Naive B cell (primary cell): ENCODE measurements at places on chromosomes 1 and 21.
A peak's percentile ranks its signal among the peaks of the same experiment; 100 is the strongest.

DNA sequence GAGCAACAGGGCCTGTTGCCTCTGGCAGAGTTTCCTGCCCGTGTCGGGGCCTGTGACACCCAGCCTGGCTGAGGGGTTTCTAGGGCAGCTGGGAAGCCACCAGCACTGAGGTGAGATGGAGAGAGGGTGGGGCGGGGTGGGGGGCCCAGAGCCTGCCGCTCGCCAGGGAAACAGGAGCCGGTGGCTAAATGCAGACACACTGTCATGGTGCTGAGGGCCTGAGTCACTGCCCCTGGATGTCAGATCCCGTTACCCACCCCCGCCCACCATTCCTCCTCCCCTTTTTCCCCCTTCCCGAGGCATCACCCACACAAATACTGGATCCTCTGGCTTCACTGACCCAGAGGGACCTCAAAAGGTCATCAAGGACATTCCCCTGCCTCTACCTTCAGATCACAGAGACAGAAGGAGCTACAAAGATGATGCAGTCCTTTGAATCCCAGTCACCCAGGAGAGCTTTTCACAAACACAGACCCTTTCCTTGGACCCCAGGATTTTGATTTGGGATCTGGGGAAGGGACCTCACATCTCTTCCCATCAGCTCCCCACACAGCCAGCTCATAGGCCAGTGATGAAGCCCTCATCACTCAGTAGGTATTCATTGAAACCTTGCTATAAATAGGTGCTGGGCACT lies 1.9 kb upstream of the HSPB7 start:
- no peak for DNase-seq

DNA sequence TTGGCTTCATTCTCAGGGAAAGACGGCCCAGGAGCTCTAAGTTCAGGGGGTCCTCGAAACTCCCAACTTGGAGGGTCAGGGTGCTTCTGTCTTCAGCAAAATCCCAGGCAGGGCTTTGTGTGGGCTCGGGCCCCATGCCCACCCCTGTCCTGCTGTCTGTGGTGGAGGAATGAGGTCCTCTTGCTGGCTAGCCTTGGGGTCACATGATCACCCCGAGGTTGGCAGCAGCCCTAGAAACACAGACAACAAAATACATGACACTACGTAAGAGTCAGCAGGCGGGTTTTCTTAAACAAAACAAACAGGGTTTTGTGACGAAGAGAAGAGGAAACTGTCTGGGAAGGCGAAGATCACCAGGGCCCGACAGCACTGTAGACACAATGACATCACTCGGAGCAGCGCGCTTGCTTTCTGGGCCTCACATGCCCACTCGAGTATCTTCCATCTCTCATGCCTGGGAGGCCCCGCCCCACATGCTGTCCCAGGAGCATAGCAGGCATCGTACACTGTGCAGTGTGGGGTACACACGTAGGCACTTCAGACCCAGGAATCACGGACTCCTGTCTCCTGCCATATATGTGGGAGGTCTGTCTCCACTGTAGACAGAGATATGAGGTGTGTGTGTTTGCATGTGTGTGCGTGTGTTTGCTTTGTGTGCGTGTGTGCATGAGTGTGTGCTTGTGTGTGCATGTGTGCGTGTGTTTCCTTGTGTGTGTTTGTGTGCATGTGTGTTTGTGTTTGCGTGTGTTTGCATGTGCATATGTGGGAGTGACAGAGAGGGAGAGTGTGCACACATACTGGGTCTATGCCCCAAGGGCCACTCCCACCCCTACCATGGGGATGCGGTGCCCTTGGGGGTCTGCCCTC lies 94.7 kb downstream of the SIK1 start:
- no peak for DNase-seq

DNA sequence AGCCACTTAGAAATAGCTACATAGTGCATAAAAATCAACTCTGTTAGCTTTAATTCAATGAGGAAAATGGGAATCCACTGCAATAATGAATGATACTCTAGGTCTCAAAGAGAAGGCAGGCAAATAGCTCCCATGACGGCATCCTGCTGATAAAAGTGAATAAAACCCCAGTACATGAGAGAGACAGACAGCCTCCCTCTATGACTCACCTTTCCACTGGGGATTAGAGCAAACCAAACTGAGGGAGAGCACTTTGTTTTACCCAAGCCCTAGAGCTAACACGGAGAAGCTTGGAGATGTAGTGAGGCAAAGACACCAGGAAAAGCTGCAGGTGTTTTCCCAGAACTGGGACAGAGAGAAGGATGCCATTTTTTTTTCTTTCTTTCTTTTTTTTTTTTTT lies 621.9 kb downstream of the LRRIQ3 start:
- DNase-seq = no peak

- no peak for DNase-seq
Measured at GRCh38 chr1:9373619-9374018, 80.9 kb downstream of the SPSB1 start.

- DNase-seq = no peak
Measured at GRCh38 chr1:99749504-99750347, 16.7 kb downstream of the FRRS1 start.

- DNase-seq = no peak
Measured at GRCh38 chr1:179935909-179936496, 18.6 kb upstream of the CEP350 start.

DNA sequence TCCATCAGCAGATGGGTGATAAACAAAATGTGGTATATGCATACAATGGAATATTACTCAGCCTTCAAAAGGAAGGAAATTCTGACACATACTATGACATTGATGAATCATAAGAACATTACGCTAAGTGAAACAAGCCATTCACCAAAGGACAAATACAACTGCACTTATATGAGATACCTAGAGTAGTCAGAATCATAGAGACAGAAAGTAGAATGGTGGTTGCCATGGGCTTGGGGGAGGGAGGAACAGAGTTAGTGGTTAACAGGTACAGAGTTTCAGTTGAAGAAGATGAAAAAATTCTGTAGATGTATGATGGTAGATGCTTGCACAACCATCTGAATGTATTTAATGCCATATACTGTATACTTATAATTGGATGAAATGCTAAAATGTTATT lies 39.1 kb upstream of the KCNK2 start:
- DNase-seq = no peak

GRCh38 chr1:10424034-10424433 lies 6.2 kb upstream of the CENPS start:
- DNase-seq = no peak

- DNase-seq = no peak
Measured at GRCh38 chr21:37446552-37446951, 80.0 kb downstream of the DYRK1A start.

DNA sequence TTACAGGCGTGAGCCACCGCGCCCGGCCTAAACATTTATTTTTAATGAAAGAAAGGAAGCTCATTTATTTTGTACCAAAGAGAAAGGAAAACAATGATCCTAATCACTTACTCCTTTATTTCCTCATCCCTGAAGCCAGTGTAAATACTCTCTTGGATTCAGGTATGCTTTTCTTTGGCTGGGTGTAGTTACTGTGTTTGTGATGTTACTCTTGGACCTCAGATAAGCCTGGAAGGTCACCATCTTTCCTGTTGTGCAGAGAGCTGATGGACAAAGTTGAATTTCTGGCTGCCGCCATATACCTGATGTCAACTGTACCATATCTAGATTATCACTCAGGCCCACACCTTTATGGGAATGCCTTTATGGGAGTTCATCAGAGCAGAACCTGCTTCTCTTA lies 35.4 kb upstream of the FOXE3 start:
- no peak for DNase-seq

DNA sequence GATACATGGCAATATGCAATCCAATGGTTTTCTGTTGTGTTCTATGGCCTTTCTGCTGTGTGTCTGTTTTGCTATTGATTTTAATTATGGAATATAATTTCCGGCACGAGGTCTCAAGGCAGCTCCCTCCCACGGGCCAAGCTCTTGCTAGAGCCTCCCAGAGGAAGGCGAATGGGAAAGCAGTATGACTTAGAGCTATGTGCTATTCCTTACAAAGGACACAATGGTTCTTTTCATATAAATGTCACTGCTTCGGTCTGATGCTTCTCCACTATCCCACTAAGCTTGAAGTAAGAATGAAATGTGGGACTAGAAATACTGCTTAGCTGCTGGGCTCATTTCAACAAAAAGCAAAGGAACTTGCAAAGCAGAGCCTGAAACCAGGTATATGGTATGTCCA lies 322.2 kb upstream of the BEND5 start:
- no peak for DNase-seq

DNA sequence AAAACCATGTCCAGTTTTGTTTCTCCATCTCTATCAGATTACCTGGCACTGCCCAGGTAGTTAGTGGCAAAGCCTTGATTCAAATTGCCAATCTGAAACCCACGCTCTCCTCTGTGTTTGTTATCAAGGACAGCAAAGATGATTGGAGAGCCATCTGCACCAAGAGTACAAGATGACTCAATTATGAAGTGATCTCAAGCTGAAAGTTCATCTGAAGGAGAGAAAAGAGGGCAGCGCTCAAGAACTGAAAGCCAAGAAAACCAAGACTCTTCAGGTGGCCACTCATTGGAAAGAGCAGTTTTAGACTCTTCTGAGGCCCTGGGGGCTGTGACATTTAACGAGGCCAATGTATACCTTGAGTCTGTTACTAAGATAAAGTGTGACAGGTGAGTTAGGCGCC lies 13.8 kb downstream of the RXRG start:
- no peak for DNase-seq

DNA sequence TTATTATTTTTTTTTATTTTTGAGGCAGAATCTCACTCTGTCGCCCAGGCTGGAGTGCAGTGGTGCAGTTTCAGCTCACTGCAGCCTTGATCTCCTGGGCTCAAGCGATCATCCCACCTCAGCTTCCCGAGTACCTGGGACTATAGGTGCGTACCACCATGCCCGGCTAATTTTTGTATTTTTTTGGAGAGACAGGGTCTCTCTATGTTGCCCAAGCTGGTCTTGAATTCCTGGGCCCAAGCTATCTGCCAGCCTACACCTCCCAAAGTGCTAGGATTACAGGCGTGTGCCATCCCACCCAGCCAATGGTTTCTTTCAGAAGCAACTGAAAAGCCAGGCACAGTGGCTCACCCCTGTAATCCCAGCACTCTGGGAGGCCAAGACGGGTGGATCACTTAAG lies 2.3 kb downstream of the KRTCAP2 start:
- no peak for DNase-seq

DNA sequence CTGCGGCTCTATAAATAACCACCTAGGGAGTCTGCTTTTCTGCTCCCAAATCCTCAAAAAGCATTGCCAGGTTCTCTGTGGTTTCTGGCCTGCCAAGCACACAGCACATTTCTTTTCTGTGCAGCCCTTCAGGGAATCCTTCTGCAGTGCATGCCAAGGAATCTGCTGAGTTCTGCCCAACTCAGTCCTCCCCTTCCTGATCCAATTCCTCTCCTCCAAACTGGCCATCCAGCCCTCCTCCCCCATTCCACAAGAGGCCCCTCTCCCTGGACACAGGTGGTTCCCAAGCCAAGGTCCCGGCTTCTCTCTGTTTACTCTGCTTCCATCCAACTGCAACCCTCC lies 61.8 kb downstream of the HIVEP3 start:
- DNase-seq = no peak

DNA sequence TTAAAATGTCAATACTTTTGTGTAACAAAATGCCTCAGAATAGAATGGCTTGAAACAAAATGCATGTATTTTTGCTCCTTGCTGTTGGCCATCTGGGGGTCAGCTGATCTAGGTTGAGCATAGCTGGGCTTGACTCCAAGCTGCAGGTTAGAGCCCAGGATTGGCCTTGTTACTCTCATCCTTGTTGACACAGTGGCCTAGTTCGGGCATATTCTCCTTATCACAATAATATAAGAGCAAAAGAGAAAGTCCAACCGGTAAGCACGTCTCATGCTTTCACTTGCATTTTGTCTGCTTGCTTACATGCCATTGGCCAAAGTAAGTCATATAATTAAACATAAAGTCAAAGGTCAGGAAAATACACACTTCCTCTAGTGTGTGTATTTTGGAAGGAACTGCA lies 456.2 kb downstream of the KCNT2 start:
- DNase-seq = no peak

GRCh38 chr1:162878000-162878596 lies 17.1 kb upstream of the CCDC190 start:
- no peak for DNase-seq

- no peak for DNase-seq
Measured at GRCh38 chr1:243494741-243495431, 239.0 kb downstream of the SDCCAG8 start.

- no peak for DNase-seq
Measured at GRCh38 chr1:83058327-83058726, 940.6 kb downstream of the TTLL7 start.

- DNase-seq = peak; percentile 11
Measured at GRCh38 chr1:217027403-217028080, 304.3 kb upstream of the ESRRG start.

DNA sequence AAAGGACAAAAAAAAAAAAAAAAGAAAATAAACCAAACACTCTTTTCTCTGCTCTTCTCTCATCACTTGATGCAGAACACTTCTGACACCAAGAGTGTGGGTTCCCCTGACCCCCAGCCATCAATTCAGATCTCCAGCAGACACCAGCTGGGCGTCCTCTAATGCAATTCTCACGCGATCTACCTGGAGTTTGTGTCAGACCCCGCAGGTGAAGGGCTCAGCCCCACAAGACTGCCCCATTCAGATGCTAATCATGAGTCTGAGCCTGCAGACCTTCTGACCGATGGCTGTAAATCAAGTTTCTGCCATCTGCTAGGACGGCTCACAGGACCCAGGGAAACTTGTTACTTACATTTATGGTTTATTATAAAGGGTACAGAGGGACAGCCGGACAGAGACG lies 133.6 kb upstream of the C1orf174 start:
- DNase-seq = no peak

DNA sequence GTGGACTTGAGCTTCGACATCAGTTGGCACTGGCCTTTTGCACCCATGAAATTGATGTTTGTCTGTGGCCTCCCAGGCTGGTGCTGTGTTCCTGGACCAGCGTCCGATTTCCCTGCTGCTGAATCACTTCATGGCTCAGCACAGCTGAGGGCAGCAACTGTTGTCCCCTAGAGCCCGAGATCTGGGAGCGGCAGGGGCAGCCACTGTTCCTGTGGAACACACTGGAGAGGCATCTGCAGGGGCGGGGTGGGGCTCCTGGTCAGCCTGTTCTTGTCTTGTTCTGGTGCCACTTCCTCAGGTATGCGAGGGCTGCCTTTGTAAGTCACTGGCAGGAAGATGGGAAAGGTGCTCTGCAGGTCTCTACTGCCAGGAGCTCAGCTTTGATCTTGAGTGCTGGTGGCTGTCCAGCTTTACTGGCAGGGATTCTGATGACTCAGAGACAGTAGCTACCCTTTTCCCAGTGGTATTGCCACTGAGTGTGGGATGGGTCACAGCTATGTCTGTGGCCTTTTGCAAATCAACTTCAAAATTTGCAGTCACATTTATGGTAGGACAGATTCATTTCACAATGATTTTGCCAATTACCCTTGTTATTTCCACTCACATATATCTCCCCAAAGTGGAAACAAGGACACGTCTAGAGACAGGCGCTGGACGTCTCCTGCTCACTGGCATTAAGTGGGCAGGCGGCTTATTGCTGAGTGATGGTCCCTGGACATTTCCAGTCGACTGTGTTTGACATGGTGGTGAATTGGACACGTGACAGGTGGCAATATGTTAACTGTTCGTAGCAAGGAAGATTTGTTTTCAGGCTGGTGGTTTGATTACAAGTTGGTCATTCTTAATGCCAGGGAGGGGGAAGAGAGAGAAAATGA lies 15.3 kb downstream of the AGPAT3 start:
- DNase-seq = no peak
